ENCODE measurements at places on chromosomes 7 and 10. TPM values are rescaled to one million over a fixed set of nuclear protein-coding genes. Genes with fewer than 3 reads are reported as not detected.

DNA sequence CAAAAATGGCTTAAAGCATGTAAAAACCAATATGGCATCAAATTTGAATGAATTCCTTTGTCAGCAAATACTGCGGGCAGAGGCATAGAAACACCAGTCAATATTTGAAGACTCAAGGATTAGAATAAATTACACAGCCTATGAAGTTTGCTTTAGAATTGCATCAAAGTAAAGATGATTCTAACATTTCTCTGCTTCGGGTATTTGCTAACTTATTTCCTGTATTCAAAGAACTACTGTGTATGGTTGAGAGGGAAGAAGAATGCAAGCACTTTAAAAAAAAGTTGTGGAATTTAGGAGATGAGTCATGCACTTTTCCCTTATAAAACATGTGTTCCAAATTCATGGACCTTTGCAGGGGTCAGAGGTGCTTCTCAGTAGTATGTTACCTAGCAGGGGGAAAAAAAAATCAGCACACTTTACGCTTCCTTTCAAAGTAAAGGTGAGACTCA, 90.1 kb downstream of the PIP4K2A start:
- no peak overlapping the region for H3K27ac ChIP-seq
- no peak for DNase-seq
- H3K4me3 ChIP-seq = no peak overlapping the region
- peaks cover 15% of the 10 kb centered on the region for H3K4me1 ChIP-seq

GRCh38 chr10:36676321-36676720, 449.1 kb upstream of the ANKRD30A start:
- no peak overlapping the region for H3K27ac ChIP-seq
- no peaks in the 10 kb centered on the region for H3K36me3 ChIP-seq
- H3K4me1 ChIP-seq = no peaks in the 10 kb centered on the region
- no peak overlapping the region for H3K4me3 ChIP-seq
- no peaks in the 10 kb centered on the region for H3K27me3 ChIP-seq

- H3K27ac ChIP-seq = no peak overlapping the region
- no peak for DNase-seq
- H3K4me3 ChIP-seq = no peak overlapping the region
These were observed 119.3 kb upstream of the ZNF746 start for GRCh38 chr7:149616898-149617297.

DNA sequence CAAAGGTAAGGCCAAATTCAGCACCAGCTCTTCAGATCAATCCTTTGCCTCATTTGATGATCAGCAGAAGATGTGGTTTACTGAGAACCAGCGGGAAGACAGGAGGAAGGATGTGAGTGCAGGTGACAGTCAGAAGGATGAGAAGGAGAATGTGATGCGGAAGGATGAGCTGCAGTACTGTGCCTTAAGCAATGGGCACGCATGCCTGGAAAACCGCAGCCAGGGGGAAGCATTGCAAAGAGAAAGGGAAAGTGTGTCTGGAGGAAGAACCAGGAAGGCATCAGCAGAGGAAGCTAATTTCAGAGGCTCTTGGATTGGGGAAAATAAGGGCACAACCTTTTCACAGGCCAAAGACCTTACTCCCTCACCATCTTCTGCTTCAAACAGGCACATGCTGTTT, 25.7 kb downstream of the C10orf71 start:
- no peaks in the 10 kb centered on the region for H3K4me1 ChIP-seq
- no peaks in the 10 kb centered on the region for H3K27me3 ChIP-seq
- no peak overlapping the region for H3K4me3 ChIP-seq

Gene ITIH5
- 45.0 TPM for total RNA-seq

Gene TMEM60
- total RNA-seq = 11.0 TPM

DNA sequence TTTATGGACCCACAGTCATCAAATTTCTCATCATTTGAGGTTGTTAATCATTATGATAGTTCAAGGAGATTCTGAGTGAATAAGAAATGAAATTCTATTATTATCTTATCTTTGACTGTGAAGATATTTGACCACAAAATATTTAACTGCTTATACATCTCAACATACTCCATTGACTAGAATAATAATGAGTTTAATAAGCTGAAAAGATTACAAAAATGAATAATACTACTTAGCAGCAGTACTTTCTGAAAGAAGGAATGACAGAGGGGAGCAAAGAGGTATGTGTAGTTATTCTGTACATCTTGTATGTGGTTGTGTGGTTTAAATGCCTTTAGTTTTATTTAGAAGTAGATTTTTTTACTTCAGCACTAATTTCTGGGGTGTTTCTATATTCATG, 214.2 kb downstream of the PRKG1 start:
- no peak overlapping the region for H3K27ac ChIP-seq
- no peak for DNase-seq

GRCh38 chr10:49282879-49283341, 16.1 kb upstream of the C10orf71 start:
- H3K27ac ChIP-seq = no peak overlapping the region
- H3K4me3 ChIP-seq = no peak overlapping the region
- H3K4me1 ChIP-seq = no peaks in the 10 kb centered on the region
- DNase-seq = no peak
- H3K36me3 ChIP-seq = no peaks in the 10 kb centered on the region
- H3K27me3 ChIP-seq = no peaks in the 10 kb centered on the region

Gene STX1A
- total RNA-seq = 10.2 TPM

All from aorta (tissue), 5 donors.